NCI-H1930 (cell line): ENCODE measurements at places on chromosomes 6 and 20.

- DNase-seq: no peak
Measured at GRCh38 chr6:11177271-11177670, 55.2 kb downstream of the NEDD9 start.

DNA sequence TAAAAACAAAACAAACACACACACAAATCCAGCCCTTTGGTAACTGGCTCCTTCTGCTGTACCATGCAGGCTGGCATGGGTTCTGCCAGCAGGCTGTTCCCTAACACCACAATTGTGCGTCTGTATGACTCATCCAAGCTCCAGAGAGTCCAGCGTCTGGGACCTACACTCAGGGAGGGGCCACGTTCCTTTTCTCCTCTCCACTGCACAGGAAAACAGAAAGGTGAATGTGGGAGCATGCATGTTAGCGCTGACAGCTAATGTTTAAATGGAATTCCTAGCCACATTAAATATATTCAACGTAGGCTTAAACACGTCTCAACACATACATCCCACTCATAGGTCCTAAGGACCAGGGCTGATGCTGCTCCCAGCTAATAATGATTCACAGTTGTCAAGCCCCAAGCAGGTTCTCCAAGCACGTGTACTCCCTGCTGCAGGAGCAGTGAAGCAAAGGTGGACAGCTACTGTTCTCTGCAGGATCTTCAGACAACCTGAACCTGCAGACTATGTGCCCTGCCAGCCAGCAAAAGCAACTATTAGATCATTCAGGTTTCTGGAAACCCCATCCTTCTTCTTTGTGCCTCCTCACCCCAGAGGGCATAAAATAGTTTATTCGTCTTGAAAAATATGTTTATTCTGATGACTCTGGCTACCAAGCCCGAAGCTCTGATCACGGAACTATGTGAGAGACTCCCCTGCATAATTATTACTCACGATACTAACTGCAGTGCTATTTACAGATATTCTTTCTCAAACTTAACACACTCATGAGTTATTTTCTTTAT is 20.9 kb downstream of the MAP1LC3A start:
- no peak for DNase-seq

- no peak for DNase-seq
Measured at GRCh38 chr20:41108531-41108930, 28.8 kb upstream of the PLCG1 start.

- no peak for DNase-seq
Measured at GRCh38 chr6:163260111-163260895, 154.2 kb upstream of the QKI start.

DNA sequence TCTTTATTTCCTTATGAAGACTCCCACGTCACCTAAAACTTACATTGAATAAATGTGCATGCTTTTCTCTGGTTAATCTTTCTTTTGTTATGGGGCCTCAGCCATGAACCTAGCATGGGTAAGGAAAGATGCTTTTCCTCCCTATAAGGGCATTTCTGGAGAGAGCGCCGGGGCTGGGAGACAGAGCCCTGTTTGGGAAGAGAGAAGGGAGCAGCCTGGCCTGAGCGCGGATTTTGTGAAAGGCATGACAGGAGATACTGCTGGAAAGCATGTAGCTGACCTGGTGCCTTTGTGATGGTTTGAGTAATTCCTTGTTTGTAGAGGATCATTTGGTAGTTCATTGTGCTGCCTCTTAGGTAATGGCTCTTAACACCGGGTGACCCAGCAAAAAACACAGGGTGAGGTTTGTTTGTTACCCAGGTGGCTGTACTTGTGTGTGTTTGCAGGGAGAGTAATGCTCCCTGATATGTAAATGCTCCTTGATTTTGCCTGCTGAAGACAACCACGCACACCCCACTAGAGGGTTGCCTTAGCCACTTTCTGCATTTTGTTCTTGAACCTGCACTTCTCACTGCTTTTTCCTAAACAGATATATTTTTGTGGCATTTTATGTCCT is 59.2 kb downstream of the ANKRD6 start:
- no peak for DNase-seq
